ENCODE measurements at places on chromosomes 5 and 9.

DNA sequence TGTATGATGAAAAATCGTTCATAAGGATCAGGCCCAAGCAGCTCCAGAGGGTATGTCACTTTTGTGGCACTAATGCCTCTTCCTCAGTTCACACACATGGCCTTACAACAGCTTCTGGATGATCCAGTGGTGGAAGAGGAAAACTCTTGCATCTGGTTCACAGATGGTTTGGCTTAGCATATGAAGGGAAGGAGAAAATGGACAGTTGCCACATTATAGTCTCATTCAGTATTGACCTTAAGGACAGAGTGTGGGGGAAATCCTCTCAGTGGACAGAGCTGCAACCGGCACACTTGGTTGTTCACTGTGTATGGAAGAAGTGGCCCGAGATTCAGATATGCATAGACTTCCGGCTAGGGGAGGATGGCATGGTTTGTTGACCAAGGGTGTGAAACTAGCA is 22.8 kb downstream of the C9orf57 start:
- no peak for DNase-seq

DNA sequence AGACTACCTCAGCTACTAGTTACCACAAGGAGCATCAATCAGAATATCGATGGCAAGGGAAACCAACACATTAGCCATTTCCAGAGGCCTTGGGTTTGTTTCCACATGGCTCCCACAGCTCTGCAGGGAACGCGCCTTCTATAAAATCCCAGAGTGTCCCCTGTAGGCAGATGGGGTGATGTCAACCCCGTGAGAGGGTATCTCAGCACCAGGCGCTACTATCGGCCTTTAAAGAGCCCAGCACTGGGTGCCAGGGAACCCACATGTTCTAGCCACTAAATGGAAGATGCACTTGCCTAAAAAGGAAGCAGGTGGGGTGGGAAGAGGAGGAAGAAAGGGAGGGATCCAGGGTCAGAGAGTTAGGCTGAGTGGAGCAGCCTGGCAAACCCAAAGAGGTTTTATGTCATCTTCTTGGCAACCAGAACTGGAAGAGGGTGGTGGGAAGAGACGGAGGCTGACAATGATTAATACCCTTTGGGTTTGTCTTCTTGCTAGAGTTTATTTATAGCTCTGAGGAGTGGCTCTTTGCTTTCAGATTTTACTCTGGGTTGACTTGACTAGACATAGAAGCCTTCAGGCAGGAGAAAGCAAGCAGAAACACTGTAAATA is 19.9 kb downstream of the MACROH2A1 start:
- no peak for DNase-seq

DNA sequence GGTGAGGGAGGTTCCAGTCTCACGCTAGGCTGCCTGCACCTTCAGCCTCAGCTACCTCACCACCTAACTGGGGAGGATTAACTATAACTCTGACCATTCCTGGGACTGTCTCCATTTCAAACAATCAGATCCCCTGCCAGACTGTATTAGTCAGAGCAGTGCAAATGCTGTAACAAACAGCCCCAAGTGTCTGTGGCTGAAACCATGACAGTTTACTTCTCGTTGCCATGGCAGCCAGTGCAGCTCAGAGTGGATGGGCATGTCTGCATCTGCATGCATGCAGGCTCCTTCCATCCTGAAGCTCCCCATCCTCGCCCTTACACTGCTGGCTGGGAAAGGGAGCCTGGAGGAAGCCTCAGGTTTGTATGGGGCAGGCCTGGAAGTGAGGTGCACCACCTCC is 86.7 kb downstream of the KCNIP1 start:
- DNase-seq = no peak

- no peak for DNase-seq
Measured at GRCh38 chr9:25461416-25461815, 216.8 kb downstream of the TUSC1 start.

DNA sequence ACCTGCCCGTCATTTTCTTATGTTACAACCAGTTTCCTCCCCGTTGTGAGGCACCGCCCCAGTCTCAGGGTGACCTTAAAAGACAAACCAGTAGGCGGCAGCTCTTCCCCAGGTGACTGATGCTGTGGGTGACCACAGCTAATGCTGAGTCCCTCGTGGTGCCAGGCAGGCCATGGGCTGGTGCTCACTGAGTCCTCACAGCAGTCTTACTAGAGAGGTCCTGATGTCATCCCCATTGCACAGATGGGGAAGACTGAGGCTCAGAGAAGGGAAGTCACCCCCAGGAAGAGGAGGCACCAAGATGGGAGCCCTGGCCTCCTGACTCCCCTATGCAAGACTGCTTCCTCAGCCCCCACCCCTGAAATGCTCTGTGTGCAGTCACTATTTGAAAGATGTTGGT is 978 bp downstream of the CFAP157 start:
- DNase-seq = peak; percentile 20

GRCh38 chr5:36199620-36200019 is 42.1 kb downstream of the NADK2 start:
- no peak for DNase-seq

GRCh38 chr5:132838516-132839282 is 8.3 kb upstream of the SHROOM1 start:
- DNase-seq = no peak

DNA sequence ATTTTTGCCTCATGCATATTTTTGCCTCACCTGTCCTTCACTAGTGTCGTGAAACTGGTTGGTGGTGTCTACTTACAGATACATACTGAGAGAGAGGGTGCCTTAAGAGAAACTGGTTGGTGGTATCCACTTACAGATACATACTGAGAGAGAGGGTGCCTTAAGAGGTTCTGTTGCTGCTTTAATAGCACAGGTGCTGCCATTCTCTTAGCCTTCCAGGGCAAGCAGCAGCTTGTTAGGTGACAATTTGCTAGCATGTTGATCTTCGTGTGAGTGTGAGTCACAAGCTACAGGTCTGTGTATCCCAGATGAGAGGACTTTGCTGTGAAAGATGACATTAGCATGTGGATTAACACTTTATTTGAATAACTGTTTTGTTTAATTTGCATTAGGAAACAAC is 1.4 kb downstream of the PTTG1 start:
- no peak for DNase-seq

DNA sequence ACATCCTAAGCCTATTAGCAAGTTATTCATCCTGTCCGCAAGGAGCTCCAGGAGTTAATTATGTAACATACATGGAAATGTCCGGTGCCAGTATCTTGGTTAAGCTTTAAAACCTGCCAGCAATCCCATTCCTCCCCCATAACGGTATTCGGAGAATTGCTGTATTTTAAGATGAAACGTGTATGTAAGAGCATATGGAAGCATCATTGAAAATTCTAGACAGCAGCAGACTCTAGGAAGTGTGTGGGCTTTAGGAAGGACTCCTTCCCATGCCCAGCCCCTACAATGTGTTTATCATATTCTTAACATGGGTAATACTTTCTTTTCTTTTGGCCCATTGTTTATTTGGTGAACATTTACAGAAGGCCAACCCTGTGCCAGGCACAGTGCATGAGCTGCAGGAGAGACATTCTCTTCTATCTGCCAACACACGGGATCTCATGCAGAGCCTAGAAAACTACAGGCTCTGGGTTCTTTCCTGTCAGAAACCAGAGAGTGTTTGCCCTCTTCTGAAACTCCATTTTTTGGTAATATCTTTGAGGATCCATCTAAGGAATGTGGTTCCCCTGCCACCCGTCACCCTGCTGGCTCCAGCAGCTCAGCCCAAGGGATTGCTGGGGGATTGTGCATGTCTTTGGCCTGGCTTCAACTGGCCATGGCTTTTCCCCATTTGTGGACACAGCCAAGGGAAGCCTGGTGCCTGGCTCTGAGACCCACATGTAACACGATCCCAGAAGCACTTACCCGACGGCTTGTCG is 15.1 kb downstream of the ANGPTL2 start:
- no peak for DNase-seq

- DNase-seq = no peak
Measured at GRCh38 chr9:35749515-35750255, 598 bp downstream of the RGP1 start.

DNA sequence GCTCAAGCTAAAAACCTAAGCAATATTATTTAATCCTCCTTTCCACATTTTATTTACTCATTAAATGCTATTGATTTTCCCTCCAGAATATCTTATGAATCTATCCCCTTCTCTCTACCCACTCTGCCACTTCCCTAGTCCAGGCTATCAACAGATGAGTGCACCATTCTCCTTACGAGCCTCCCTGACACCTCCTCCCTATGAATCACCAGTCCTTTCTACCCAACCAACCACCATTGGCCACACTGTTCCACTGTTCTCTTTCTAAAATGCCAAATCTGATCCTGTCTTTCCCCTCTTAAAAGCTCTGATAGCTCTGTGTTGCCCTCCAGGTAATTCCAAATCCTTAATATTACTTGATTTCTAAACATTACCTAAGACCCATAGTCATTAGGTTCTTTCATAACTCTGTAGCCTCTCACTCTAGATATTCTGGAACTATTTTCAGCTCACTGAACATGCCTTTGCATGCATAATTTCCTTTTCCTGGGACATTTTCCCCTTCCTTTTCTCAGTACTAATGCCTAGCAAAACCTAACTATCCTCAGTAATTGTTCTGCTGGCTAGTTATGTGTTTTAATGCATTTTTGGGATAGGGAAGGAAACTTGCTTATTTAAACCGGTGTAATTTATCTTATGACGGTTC is 126.3 kb downstream of the UNC13B start:
- DNase-seq = no peak

DNA sequence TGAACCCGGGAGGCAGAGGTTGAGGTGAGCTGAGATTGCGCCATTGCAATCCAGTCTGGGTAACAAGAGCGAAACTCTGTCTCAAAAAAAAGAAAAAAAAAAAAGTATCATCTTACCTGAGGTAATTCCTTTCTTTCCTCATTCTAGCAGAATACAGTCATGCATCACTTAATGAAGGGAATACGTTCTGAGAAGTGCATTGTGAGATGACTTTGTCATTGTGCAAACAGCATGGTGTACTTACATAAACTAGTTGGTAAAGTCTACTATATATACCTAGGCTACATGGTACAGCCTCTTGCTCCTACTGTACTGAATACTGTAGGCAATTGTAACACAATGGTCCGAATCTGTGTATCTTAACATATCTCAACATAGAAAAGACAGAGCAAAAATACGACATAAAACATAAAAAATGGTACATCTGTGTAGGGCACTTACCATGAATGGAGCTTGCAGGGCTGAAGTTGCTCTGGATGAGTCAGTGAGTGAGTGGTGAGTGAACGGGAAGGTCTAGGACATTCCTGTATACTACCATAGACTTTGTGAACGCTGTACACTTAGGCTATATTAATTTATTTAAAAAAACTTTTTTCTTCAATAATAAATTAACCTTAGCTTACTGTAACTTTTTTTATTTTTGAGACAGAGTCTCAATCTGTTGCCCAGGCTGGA is 100.4 kb downstream of the GLDC start:
- DNase-seq = no peak

DNA sequence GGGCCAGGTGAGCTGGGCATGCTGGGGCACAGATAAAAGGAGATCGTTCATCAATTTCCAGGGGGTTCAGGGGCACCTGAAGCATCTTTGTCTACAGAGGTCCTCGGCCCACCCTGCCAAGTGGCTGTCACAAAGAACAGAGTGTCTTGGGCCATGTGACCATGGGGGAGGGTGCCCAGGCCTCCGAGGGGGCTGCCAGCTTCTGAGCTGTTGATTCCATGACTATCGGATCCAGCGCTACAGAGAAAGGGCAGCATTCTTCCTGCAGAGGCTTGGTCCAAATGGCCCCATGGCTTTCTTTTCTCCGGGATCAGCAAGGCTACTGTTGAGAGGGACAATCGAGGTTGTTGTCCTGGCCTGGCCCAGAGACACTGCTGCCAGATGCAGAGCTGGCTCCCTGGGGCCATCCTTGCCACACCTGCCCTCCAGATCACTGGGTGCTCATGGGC is 289.2 kb downstream of the ZSWIM6 start:
- DNase-seq = no peak

DNA sequence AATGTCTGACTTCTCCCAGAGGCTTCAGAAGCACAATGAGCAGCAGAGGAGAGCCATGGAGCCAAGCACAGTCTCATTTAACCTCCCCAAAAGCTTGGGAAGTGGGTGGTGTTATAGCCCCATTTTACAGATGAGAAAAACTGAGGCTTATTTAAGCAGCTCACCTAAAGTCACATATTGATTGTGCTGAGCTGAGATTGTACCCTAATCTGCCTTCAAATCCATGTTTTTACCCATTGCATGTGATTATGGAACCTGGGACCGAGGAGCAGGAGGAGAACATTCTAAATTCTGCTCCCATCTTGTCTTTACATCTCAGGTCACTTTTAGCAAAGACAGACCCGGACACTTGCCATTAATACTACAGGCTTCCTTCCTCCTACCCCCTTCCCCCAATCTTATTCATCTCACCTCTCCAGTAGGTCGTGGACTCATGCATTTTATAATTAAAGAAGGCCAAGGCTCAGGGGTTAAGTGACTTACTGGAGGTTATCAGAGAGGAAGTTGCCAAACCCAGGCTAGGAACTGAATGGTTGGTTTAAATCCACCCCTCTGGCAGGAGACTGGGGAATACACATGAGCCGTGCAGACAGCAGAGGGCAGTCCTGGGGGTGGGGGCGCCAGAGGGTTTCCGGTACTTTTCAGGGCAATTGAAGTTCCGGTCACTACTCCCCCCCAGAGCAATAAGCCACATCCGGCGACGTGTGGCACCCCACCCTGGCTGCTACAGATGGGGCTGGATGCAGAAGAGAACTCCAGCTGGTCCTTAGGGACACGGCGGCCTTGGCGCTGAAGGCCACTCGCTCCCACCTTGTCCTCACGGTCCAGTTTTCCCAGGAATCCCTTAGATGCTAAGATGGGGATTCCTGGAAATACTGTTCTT is 51.0 kb upstream of the IL17B start:
- DNase-seq = no peak

DNA sequence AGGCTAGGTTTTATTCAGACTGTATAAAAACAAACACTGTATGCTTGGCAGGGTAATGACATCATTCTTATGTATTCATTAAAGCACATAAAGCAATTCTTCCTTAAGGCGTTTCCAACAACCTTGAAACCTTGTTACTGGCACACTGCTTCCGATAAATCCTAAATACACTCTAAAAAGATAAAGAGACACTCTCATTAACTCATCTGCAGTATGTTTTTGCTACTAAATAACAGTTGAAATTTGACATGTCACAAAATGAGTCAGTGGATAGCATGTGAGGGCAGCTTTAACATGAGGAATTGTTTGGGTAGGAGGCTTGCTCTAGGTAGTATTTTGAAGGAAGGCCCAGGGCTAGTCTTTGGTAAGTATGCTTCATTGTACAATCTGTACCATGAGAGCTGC is 13.7 kb downstream of the YIPF5 start:
- no peak for DNase-seq

- DNase-seq = no peak
Measured at GRCh38 chr9:99663856-99664255, 157.8 kb upstream of the NR4A3 start.

DNA sequence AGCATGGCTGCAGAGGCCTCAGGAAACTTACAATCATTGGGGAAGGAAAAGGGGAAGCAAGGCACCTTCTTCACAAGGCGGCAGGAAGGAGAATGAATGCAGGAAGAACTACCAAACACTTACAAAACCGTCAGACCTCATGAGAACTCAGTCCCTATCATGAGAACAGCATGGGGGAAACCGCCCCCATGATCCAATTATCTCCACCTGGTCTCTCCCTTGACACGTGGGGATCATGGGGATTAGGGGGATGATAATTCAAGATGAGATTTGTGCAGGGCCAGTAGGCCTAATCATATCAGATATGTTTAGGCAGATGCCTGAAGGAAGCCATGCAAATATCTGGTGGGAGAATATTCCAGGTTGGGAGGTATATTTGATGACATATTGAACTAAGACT is 1176.4 kb upstream of the CDH18 start:
- no peak for DNase-seq
